ENCODE measurements at places on chromosomes 13 and 19.

GRCh38 chr19:35421362-35421761 is 26.7 kb upstream of the FFAR2 start:
- no peak for DNase-seq

DNA sequence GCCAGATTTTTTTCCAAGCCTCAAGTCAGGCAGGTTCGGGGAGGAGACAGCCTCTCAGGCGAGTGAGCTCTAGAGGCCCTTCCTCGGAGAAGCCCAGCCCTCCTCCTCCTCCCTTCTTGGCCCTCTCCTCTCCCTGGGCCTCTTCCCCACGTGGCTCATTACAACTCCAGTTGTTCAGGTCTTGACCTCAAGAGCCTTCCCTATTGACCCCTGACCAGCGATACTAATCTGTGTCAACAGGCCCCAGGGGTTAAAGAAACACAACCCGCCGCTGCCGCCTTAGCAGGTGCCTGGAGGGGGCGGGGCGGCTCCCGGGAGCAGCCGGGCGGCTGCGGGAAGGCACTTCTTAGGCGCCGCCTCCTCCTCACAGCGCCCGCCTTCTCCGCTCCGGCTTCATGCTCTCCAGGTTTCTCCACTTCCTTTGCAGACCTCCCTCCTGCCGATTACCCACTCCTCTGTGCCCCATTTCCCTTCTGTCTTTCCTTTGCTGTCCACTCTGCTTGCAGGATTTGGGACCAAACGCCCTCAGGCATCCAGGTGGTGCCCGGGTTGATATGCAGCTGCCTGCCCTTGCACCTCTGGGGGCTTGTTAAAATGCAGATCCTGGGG is 51.0 kb downstream of the LYL1 start:
- no peak for DNase-seq

- DNase-seq, result no peak
Observed at GRCh38 chr13:83881917-83882605, at the start of gene SLITRK1. TSS of gene SLITRK1 (minus strand) at chr13:83882474. CDS start at chr13:83881507, 967 bp downstream.

DNA sequence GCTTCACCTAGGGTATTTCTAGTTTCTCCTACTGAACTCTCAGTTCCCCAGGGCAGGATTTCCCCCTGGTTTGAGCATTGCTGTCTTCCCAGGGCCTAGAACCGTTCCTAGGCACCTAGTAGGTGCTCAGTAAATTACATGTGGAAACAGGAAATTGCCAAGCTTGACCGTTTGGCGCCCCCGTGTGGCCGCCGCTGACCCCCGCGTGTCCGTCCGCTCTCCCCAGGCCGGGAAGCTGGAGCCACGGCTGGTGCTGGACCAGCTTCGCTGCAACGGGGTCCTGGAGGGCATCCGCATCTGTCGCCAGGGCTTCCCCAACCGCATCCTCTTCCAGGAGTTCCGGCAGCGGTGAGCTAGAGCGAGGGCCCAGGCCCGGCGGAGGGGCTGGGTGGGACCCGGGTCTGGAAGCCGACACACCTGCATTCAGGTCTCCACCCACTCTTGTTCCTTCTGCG is 55.5 kb downstream of the MYH14 start:
- no peak for DNase-seq

GRCh38 chr13:48530833-48531232 is 2.0 kb downstream of the RCBTB2 start:
- DNase-seq, result no peak

DNA sequence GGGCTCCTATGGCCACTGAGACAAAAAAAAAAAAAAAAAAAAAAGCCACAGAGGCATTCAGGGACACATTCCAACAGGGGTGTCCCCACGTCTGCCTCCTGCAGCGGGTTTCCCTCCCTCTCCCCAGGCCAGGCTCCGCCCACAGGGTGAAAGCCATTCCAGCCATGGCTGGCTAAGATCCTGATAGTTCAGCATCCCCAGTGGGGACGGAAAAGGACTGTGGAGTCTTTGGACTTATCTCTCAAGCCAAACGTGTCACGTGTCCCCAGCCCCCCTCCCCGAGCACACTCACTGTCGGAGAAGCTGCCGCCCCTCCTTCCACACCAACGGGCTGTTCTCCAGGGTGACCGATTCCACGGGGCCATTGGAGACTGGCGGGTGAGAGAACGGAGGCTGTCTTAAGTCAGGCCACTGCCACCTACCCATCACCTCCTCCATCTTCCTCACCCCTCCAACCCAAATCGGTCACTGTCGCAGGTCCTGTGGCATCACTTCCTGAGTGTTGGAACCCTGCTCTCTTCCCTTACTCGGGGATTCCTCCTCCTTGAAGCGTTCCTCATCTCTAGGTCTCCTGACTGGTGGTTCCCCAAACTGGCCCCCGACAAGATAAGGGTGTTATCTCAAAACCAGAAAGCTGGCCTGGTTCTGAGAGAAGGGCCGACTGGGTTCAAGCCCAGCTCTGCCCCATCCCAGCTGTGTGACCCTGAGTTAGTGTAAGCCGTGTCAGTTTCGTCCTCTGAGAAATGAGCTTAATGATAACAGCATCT is 9.1 kb upstream of the FKRP start:
- DNase-seq, result no peak

DNA sequence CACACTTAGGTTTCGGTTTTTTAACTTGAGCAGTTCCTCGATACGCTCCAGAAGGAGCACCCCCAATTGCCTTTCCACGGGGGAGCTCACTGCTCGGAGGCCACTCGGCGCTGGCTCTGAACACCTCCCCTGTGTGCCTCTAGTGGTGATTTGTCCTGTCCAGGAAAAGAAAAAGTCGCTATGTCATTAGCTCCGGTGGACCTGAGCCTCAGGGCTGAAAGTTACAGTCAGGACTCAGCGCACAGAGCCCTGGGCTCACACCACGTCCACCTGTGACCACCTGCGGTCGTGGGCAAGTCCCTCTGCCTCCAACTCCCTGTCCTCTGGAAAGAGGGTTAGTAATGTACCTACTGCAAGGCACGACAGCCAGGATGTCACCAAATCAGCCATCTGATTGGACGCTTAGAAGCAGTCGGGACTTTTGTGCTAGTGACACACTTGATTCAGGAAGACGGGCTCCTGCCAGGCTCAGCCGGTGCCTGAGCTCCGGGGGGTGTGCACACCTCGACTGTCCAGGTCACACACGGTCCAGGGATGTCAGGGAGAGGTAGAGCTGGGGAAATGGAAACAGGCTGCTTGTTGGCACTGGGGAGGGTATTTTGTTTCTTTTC is 3.9 kb upstream of the TMPRSS9 start:
- no peak for DNase-seq

GRCh38 chr13:59501004-59501403 is 662.7 kb downstream of the DIAPH3 start:
- DNase-seq, result no peak

- no peak for DNase-seq
Observed at GRCh38 chr19:33282036-33282671, 20.2 kb downstream of the CEBPA start.

DNA sequence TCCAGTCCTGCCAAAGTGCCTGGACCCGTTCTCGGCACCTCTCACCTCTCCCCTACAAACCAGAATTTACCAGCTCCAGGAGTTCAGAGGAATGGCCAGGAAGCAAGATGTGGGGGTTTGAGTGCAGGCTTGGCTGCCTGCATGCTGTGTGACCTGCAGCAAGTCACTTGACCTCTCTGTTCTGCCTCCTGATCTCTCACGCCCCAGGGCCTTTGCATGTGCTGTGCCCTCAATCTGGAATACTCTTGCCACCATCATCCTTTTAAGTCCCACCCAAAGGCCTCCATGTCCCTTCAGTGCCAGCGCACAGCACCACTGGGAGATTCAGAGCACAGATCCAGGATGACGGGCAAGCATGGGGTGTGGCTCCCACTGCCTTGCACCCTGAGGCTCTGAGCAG is 43.4 kb downstream of the MYO9B start:
- no peak for DNase-seq

DNA sequence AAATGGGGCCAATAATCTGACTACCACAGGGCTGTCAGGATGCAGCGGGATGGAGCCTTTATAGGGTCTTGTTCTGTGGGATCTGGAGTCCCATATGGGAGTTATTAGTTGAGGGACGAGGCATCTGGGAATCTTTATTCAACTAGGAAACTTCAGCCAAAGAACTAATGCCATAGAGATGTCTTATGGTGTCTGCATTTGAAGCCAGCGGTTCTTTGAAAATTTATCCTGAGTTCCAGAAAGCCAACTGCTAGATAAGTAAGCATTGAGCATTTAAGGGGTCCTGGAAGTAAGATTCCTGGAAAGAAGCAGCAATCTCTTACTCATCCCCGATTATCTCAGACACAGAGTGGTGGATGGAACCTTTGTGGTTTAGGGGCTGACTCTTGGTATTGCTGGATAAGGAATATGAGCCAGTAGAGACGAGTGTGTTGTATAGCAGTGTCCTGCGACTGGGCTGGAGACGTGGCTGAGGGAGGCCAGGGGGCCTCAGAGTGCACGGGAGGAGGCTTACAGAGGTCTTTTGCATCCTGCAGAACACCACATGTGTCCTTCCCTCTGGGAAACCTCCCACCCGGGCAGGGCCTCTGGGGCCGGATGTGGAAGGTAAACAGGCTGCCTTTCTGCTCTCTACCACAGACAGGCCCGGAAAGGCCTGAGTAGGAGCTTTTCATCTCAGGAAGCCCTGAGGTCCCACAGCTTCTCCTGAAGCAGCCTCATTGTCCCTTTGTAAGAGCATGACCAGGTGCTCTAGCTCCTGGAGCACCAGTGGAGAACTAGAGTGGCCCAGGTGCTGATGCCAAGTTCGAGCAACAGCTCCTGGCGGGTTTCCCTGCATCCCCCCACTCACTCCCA is 28.8 kb downstream of the ACTN4 start:
- DNase-seq, result no peak

- DNase-seq, result no peak
Observed at GRCh38 chr13:29946093-29946492, 95.7 kb upstream of the UBL3 start.

DNA sequence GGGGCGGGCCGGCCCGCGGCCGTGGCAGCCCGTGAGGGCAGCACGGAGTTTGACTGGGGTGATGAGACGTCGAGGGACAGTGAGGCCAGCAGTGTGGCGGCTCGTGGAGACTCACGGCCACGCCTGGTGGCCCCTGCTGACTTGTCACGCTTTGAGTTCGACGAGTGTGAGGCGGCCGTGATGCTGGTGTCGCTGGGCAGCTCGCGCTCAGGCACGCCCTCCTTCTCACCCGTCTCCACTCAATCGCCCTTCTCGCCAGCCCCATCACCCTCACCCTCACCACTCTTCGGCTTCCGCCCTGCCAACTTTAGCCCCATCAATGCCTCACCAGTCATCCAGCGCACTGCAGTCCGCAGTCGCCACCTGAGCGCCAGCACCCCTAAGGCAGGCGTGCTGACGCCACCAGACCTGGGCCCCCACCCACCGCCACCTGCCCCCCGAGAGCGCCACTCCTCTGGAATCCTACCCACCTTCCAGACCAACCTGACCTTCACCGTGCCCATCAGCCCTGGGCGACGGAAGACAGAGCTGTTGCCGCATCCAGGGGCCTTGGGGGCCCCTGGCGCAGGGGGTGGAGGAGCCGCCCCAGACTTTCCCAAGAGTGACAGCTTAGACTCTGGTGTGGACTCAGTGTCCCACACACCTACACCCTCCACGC is 4.5 kb downstream of the CIC start:
- no peak for DNase-seq

DNA sequence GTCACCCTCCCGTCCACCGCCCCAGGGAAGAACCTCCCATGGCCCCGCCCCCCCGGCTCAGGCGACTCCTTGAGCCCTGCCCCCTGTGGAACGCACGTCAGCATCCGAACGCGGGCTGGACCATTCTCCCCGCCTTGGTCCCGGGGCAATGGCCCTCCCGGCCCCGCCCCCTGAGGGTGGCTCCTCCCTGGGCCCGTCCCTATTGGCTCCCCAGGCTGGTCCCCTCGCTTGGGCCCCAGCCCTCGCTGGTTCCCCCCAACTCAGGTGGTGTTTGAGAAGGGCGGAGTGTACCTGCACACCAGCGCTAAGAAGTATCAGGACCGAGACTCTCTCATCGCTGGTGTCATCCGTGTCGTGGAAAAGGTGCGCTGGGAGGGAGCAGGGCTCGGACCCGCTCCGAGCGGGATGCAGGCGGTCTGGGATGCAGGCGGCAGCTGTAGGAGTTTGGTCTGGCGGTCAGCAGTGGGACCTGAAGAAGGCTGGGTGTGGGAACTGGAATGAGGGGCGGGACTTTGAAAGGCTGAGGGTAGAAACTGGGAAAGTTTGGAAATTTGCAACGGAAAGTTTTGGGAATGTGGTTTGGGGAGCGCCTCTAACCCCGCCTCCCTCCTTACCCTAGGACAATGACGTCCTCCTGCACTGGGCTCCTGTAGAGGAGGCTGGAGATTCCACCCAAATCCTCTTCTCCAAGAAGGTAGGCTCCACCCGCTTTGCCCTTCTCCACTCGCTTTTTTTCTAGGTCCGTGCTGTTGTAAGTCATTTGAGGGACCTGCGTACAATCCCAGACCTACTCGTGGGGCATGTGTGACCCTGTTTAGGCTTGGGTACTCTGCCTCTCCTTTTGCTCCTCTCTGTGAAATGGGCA is 609 bp downstream of the TBC1D17 start:
- peak; percentile 93 for DNase-seq

DNA sequence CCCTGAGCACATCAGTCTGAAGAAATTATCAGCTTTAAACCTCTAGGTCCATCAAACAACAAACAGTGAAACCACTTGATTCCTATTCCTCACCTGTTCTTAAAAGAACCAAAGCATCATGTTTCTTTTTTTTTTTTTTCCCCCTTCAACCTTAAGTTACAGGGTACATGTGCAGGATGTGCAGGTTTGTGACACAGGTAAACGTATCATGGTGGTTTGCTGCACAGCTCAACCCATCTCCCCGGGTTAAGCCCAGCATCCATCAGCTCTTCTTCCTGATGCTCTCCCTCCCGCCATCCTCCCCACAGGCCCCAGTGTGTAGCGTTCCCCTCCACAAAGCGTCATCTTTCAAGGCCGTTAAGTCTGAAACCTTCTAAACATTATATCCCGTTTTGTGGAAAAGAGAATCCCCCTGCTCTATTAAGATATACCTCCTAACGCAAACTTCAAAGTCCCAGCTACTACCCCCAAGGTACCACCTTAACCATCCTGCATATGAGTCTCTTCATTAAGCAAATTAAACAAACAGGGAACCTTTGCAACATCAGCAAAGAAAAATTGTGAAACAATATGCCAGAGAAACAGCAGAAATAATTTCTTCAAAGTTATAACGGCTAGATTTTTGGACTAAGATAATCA is 10.8 kb downstream of the USP12 start:
- no peak for DNase-seq

DNA sequence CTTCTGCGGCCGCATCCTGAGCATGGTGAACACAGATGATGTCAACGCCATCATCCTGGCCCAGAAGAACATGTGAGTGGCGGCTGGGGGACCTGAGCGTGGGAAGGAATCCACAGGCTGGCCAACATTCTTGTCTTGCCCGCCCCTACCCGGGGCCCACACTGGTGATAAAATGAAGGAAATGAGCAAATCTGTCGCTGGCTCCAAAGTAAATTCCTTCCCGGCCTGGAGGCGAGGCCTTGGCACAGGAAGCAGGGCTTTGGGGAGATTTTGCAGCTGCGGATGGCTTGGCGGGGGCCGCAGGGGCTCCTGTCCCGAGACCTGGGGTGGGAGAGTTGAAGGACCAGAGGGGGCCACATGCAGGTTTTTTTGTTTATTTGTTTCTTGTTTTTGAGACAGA is 4.4 kb downstream of the KXD1 start:
- no peak for DNase-seq

GRCh38 chr13:85486663-85487062 is 312.6 kb downstream of the SLITRK6 start:
- DNase-seq, result no peak

Data from activated gamma-delta T cell (primary cell).